Activated B cell treated with CpG ODN at 0.5 μM for 24 hours (primary cell): ENCODE measurements at places on chromosomes 3 and 15. TPM values are rescaled to one million over a fixed set of nuclear protein-coding genes. Genes with fewer than 3 reads are reported as not detected.

SLITRK3 gene
- not detected in 2 replicates for total RNA-seq

SAMD7 gene
- total RNA-seq: 0.20 TPM in 1 of 2 replicates, not detected in the other

DNA sequence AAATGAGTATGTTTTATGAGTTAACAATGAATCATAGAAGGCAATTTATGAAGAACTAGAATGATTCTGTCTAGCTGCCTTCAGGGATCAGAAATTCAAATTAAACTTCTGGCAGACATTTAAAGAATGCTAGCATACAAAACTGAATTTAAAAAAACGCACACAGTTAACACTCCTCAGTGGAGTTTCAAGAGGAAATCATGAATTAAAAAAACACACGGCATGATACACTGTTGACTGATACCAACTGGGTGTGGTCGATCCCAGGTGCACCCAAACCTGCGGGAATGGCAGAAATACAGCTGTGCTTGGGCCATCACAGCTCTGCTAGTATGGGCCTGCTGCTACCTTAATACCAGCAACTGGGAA is 526.0 kb downstream of the FOXP1 start:
- H3K4me1 ChIP-seq: peaks cover 99% of the 10 kb centered on the region
- peak overlapping the region; percentile 58 for H3K4me3 ChIP-seq
- H3K27ac ChIP-seq: peak overlapping the region; percentile 41
- H3K27me3 ChIP-seq: no peaks in the 10 kb centered on the region
- peaks cover 73% of the 10 kb centered on the region for H3K36me3 ChIP-seq
- no peak for DNase-seq

GRCh38 chr3:67635806-67636205 is 18.6 kb downstream of the SUCLG2 start:
- H3K4me3 ChIP-seq: no peak overlapping the region
- peaks cover 61% of the 10 kb centered on the region for H3K36me3 ChIP-seq
- H3K4me1 ChIP-seq: peaks cover 33% of the 10 kb centered on the region
- DNase-seq: no peak

DNA sequence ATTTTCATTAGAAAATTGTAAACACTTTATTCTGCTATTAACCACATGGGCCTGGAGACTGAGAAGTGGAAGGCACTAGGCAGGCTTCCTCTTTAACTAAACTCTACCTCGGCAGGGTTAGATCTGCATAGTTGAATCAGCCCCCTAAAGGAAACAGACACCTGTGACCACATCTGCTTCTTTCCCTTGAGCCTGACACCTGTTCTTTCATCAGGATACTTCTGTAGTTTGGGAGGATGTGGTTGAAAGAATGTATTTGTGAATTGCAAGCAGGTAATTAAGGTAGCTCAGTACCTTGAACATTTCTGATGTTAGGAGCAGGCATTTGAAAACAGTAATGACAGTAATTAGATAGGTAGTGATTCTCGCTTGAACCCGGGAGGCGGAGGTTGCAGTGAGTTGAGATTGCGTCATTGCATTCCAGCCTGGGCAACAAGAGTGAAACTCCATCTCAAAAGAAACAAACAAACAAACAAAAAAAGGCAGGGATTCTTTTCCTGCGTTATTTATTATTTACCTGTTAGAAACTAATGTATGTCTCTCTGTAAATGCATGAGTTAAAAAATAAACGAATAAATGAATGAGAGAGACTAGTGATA is 468.5 kb downstream of the NLGN1 start:
- no peaks in the 10 kb centered on the region for H3K4me1 ChIP-seq
- H3K4me3 ChIP-seq: no peak overlapping the region
- H3K27ac ChIP-seq: no peak overlapping the region
- no peak for DNase-seq
